ENCODE measurements at places on chromosomes 6 and 20.

DNA sequence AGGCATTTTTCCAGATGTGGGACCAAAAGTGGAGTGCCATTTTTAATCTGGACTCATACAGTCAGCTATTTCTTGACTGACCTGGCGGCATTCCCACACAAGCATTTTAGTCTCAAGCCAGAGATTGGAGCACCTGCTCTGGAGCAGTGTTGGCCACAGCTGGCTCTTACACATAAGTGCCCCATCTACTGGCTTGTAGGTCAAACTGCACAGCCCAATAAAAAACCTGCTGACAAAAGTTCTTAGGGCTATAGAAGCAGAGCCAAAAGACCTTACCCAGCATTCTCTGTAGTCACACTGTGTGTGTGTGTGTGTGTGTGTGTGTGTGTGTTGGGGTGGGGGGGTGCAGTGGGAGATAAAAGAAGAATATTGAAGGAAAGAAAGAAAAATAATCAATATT lies 38.6 kb upstream of the SENP6 start:
- H3K27me3 ChIP-seq, result no peaks in the 10 kb centered on the region
- no peaks in the 10 kb centered on the region for H3K36me3 ChIP-seq
- H3K27ac ChIP-seq, result no peak overlapping the region
- no peaks in the 10 kb centered on the region for H3K4me1 ChIP-seq
- H3K4me3 ChIP-seq, result no peak overlapping the region
- DNase-seq, result no peak

GRCh38 chr6:156013155-156013554 lies 557.5 kb upstream of the NOX3 start:
- no peaks in the 10 kb centered on the region for H3K4me1 ChIP-seq
- DNase-seq, result no peak
- no peaks in the 10 kb centered on the region for H3K36me3 ChIP-seq
- H3K4me3 ChIP-seq, result no peak overlapping the region
- H3K27ac ChIP-seq, result no peak overlapping the region

DNA sequence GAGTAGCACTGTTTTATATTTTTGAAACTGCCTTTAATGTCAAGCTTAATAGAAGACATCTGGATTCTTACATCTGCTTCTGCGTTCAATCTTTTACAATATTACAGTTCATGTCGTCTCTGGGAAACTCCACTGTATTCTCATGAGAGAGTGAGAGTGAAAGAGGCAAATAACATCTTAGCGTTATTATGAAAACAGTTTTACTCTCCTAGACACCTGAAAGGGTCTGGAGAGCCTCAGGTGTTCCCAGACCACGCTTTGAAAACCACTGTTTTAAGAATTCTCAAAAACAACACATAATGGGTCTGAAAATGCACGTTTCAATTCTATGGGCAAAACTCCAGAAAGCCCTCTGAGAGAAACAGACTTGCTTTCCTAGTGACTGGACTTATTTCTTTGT lies 63.3 kb downstream of the ARHGAP18 start:
- no peaks in the 10 kb centered on the region for H3K36me3 ChIP-seq
- no peak for DNase-seq
- H3K4me1 ChIP-seq, result peaks cover 38% of the 10 kb centered on the region
- H3K27me3 ChIP-seq, result no peaks in the 10 kb centered on the region

- H3K4me3 ChIP-seq, result no peak overlapping the region
- no peak overlapping the region for H3K27ac ChIP-seq
- no peak for DNase-seq
- peaks cover 14% of the 10 kb centered on the region for H3K4me1 ChIP-seq
- H3K27me3 ChIP-seq, result no peaks in the 10 kb centered on the region
Observed at GRCh38 chr20:23923891-23924435, 44.4 kb upstream of the CST5 start.

- no peak overlapping the region for H3K4me3 ChIP-seq
- H3K36me3 ChIP-seq, result no peaks in the 10 kb centered on the region
- H3K4me1 ChIP-seq, result no peaks in the 10 kb centered on the region
Observed at GRCh38 chr6:84635081-84635761, 129.2 kb downstream of the TBX18 start.

- H3K4me1 ChIP-seq, result no peaks in the 10 kb centered on the region
- no peaks in the 10 kb centered on the region for H3K36me3 ChIP-seq
- H3K27ac ChIP-seq, result no peak overlapping the region
- no peak overlapping the region for H3K4me3 ChIP-seq
- DNase-seq, result no peak
Observed at GRCh38 chr20:10876558-10876957, 202.8 kb upstream of the JAG1 start.

DNA sequence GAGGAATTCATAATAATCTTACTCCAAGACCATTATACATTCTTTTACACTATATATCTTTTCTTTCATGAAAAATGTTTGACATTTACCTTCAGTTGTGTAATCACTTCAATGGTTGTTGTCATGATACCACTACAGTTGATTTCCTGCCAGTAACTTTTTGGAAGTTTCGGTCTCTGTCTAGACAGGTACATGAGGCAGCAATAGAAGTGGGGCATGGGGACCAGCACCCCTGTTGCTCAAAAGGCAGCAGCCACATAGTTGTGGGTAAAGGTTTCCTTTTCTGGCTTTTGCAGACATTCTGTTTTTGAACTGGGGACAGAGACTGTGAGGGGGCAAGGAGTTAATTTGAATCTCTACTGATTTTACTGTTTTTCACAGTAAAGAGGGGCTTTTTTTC lies 14.1 kb downstream of the SAMD5 start:
- H3K27me3 ChIP-seq, result no peaks in the 10 kb centered on the region
- no peak overlapping the region for H3K4me3 ChIP-seq
- H3K36me3 ChIP-seq, result no peaks in the 10 kb centered on the region
- DNase-seq, result no peak

DNA sequence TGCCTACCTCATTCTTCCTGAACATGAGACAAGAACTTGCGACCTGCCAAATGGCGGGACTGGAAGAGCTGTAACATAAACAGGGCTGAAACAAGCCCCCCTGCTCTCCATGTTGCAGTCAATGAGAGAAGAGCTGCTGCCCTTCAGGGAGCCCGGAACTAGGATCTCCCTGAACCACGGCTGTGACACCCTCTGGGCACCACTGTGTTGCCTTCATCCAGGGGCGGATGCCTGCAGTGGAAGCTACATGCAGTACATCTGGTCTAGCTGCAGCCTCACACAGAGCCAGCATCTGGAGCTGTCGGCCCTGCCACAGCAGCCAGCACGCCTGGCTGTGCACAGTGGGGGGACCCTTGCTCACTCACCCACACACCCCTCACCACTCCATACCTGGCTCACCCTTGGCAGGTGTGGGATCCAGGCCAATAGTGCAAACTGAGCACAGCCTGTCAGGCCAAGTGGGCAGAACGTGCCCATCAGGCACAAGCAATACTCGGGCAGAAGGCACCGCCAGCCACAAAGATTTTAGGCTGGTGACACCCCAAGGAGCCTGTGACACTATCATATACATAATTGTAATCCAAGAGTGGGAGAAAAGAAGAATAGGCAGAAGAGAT lies 451.3 kb downstream of the HTR1B start:
- no peaks in the 10 kb centered on the region for H3K36me3 ChIP-seq
- H3K4me1 ChIP-seq, result no peaks in the 10 kb centered on the region
- DNase-seq, result no peak
- no peak overlapping the region for H3K27ac ChIP-seq
- H3K27me3 ChIP-seq, result no peaks in the 10 kb centered on the region

DNA sequence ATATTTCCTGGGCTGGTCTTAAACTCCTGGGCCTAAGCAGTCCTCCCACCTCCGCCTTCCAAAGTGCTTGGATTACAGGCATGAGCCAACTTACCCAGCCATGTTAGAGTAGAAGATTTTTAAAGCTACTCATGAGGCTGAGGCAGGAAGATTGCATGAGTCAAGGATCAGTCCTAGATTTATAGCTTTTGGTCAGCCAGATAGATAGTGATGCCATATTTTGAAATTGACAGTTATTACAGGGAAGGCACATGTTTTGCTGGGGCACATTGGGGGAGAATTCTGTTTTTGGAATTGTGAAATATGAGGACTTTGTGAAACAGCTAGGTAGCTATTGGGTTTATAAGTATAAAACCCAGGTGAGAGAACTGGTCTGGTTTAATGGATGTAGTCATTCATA lies 40.9 kb downstream of the DOP1A start:
- H3K4me1 ChIP-seq, result peaks cover 3% of the 10 kb centered on the region
- no peak overlapping the region for H3K27ac ChIP-seq
- no peaks in the 10 kb centered on the region for H3K27me3 ChIP-seq
- no peaks in the 10 kb centered on the region for H3K36me3 ChIP-seq
- no peak overlapping the region for H3K4me3 ChIP-seq

GRCh38 chr20:3177746-3178485 lies 4.6 kb upstream of the LZTS3 start:
- peaks cover 16% of the 10 kb centered on the region for H3K4me1 ChIP-seq
- H3K27me3 ChIP-seq, result no peaks in the 10 kb centered on the region
- no peak overlapping the region for H3K27ac ChIP-seq
- H3K36me3 ChIP-seq, result no peaks in the 10 kb centered on the region
- no peak for DNase-seq
- no peak overlapping the region for H3K4me3 ChIP-seq

- DNase-seq, result no peak
- H3K36me3 ChIP-seq, result no peaks in the 10 kb centered on the region
- no peaks in the 10 kb centered on the region for H3K27me3 ChIP-seq
- no peak overlapping the region for H3K27ac ChIP-seq
- H3K4me1 ChIP-seq, result peaks cover 3% of the 10 kb centered on the region
Observed at GRCh38 chr20:56428881-56429280, 16.8 kb downstream of the CASS4 start.

- H3K4me1 ChIP-seq, result no peaks in the 10 kb centered on the region
- H3K27ac ChIP-seq, result no peak overlapping the region
- no peak for DNase-seq
- H3K4me3 ChIP-seq, result no peak overlapping the region
- no peaks in the 10 kb centered on the region for H3K36me3 ChIP-seq
Observed at GRCh38 chr6:113344969-113345368, 512.2 kb upstream of the MARCKS start.

GRCh38 chr6:4645713-4646360 lies 130.4 kb upstream of the CDYL start:
- H3K4me3 ChIP-seq, result no peak overlapping the region
- H3K27ac ChIP-seq, result no peak overlapping the region
- no peaks in the 10 kb centered on the region for H3K36me3 ChIP-seq
- no peaks in the 10 kb centered on the region for H3K4me1 ChIP-seq
- DNase-seq, result no peak

- H3K4me1 ChIP-seq, result no peaks in the 10 kb centered on the region
- no peaks in the 10 kb centered on the region for H3K36me3 ChIP-seq
- H3K4me3 ChIP-seq, result no peak overlapping the region
- H3K27me3 ChIP-seq, result no peaks in the 10 kb centered on the region
- no peak overlapping the region for H3K27ac ChIP-seq
- DNase-seq, result no peak
Observed at GRCh38 chr20:24894488-24894887, 54.6 kb upstream of the CST7 start.

- H3K4me3 ChIP-seq, result no peak overlapping the region
- DNase-seq, result no peak
- no peaks in the 10 kb centered on the region for H3K36me3 ChIP-seq
- peaks cover 4% of the 10 kb centered on the region for H3K4me1 ChIP-seq
- peaks cover 10% of the 10 kb centered on the region for H3K27me3 ChIP-seq
Observed at GRCh38 chr20:58208944-58209343, 19.5 kb downstream of the ANKRD60 start.

DNA sequence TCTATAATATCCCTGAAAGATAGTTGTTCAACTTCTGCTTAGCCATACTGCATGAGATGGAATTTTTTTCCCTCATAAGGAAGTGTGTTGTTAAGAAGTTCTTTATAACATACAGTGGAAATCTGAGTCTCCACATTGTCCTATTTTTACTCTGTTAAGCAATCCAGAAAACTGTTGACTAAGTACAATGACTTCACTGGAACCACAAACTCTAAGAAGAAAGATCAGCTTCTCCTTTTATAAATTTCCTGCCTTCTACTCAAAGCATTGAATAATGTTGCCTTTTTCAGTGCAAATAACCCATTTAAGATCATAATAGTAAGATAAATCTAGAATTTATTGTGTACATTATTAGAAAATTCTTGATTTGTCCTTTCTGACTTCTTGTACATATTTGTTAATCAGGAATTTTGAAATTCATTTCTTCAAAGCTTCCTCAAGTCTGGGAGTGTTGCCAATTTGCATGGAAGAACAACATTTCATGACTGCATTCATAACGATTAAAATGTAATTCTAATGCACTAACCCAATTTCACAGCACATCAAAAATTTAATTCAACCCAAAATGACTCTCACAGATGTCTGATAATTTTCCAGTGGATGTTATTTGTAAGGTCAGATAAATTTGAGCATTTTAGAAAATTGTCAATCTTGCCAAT lies 45.6 kb upstream of the ANKEF1 start:
- H3K27me3 ChIP-seq, result no peaks in the 10 kb centered on the region
- H3K4me1 ChIP-seq, result no peaks in the 10 kb centered on the region
- H3K36me3 ChIP-seq, result no peaks in the 10 kb centered on the region
- DNase-seq, result no peak

- peak overlapping the region; percentile 52 for H3K4me3 ChIP-seq
- no peaks in the 10 kb centered on the region for H3K27me3 ChIP-seq
- peaks cover 18% of the 10 kb centered on the region for H3K4me1 ChIP-seq
Observed at GRCh38 chr6:25136854-25137253, 142.3 kb upstream of the CARMIL1 start.

- H3K27ac ChIP-seq, result no peak overlapping the region
- H3K4me1 ChIP-seq, result no peaks in the 10 kb centered on the region
- peak; percentile 35 for DNase-seq
- H3K4me3 ChIP-seq, result no peak overlapping the region
- H3K36me3 ChIP-seq, result no peaks in the 10 kb centered on the region
- no peaks in the 10 kb centered on the region for H3K27me3 ChIP-seq
Observed at GRCh38 chr6:117555882-117556498, 46.3 kb downstream of the GOPC start.

- no peaks in the 10 kb centered on the region for H3K27me3 ChIP-seq
- no peaks in the 10 kb centered on the region for H3K4me1 ChIP-seq
- no peaks in the 10 kb centered on the region for H3K36me3 ChIP-seq
- no peak for DNase-seq
Observed at GRCh38 chr6:113756290-113756665, 100.9 kb upstream of the MARCKS start.

DNA sequence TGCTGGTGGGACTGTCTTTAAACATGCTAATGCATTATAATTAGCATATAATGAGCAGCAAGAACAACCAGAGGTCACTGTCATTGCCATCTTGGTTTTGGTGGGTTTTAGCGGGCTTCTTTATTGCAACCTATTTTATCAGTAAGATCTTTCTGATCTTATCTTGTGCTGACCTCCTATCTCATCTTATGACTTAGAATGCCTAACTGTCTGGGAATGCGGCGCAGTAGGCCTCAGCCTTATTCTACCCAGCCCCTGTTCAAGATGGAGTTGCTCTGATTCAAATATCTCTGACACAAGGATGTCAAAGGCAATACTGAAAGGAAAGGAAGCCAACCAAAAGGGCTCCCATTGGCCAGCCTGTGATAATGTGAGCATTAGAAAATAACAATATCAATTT lies 29.8 kb upstream of the SEC63 start:
- no peaks in the 10 kb centered on the region for H3K4me1 ChIP-seq
- H3K4me3 ChIP-seq, result no peak overlapping the region
- H3K27me3 ChIP-seq, result no peaks in the 10 kb centered on the region
- no peak overlapping the region for H3K27ac ChIP-seq
- no peaks in the 10 kb centered on the region for H3K36me3 ChIP-seq
- no peak for DNase-seq

GRCh38 chr6:25934735-25935313 lies 4.3 kb upstream of the SLC17A2 start:
- no peaks in the 10 kb centered on the region for H3K4me1 ChIP-seq
- no peak overlapping the region for H3K4me3 ChIP-seq
- H3K27ac ChIP-seq, result no peak overlapping the region
- no peaks in the 10 kb centered on the region for H3K27me3 ChIP-seq
- no peak for DNase-seq

All from heart left ventricle (tissue), 16 donors.